ENCODE measurements at places on chromosomes 12 and 14.
A peak's percentile ranks its signal among the peaks of the same experiment; 100 is the strongest.

GRCh38 chr12:104648756-104649155, 192.0 kb downstream of the CHST11 start:
- no peak for DNase-seq

GRCh38 chr12:15794836-15795235, 5.6 kb upstream of the EPS8 start:
- DNase-seq, result no peak

GRCh38 chr14:78028471-78028870, 141.7 kb upstream of the NRXN3 start:
- DNase-seq, result no peak

- DNase-seq, result peak; percentile 76
These were observed 6.2 kb downstream of the FOXJ2 start for GRCh38 chr12:8038659-8039114.

- DNase-seq, result no peak
These were observed 46.3 kb downstream of the NTS start for GRCh38 chr12:85920324-85920947.

DNA sequence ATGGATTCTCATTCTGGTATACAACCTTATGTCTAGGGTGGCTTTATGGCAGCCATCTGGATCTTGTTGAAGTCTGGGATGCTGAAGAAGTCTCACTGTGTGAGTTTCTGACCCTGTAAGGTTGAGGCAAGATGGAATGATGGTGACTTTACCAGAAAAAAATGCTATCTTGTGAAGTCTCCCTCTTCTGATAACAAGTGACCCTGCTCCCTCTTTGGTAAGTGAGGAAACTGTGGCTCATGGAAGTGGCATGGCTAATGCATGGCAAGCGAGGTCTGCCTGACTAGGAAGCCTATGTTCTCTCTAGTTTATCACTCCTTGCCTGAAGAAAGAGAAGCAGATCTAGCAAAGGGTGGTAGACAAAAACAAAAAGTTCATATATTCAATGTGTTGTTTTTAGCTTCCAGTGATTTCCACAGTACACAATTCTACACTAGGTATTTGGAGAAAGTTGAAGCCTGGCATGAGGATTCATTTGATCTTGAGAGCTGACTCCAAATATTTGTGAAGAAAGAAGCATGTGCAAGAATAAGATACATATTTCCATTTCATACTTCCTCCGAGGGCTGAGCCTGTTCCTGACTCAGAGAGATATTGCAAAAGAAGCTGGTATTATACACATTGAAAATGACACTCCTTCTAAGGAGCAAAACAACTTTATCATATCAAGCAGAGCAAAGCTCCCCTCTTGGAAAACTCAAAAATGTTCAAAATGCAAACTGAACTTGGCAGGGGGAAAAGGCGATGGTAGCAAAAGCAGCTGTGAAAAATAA, 63.6 kb downstream of the HELB start:
- no peak for DNase-seq

GRCh38 chr12:119393677-119394076, 59.1 kb downstream of the CCDC60 start:
- DNase-seq, result no peak

GRCh38 chr12:44653861-44654527, 222.1 kb downstream of the NELL2 start:
- DNase-seq, result no peak

- DNase-seq, result peak; percentile 80
These were observed 4.1 kb downstream of the CKB start for GRCh38 chr14:103518422-103519042.

GRCh38 chr14:68341411-68342212, 451.3 kb downstream of the ZFP36L1 start:
- no peak for DNase-seq

DNA sequence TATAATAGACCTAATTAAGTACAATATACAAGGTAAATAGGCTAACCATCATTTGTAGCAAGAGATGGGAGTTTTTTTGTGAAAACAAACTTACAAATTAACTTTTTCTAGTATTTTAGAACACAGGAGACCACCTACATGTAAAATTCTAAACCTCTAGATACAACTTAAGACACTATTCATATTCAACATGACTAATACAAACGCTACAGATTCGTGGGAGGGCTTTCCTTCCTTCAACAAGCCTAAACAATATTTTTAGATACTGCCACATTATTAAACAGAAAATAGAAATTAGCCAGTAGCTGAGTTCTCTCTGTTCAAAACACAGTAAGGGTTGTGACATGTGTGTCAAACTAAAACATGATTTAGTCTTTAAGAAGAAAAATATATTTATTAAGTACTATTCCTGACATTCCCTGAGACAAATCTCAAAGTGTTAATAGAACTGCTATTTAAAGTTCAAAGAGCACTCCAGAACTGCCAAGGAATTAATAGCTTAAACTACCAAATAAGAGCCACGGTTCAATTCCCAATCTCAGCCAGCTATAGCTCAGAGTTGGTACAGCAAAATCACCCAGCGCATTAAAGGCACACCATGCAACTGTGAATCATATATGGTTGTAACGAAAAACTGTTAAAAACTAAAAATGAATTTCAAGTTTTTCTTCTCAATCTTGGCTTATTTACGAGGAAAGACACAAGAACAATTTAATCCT, 10.7 kb downstream of the MED13L start:
- no peak for DNase-seq

- DNase-seq, result no peak
These were observed 243.1 kb downstream of the ERC1 start for GRCh38 chr12:1234073-1234472.

DNA sequence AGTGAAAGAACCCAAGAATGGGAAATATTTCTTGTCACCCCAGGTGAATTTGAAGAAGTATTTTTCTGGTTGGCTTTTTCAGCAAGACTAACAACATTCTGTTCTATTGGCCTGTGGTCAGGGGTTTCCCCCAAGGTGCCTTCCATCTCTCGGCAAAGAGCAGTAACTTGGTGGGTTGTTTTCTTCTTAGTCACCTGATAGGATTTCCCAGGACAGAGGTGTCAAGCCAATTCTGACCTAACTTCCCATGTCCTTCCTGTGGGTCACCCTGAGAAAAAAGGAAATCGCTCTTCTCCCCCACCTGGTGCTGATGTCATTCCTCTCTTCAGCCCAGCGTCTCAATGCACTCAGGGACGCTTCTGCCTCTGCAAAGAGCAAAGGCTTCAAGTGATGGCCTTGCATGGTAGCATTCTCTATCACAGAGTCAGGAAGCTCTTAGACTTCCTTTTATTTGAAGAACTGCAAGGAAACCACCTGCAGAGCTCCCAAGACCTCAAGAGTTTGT, 16.1 kb upstream of the IFNG start:
- DNase-seq, result peak; percentile 17

DNA sequence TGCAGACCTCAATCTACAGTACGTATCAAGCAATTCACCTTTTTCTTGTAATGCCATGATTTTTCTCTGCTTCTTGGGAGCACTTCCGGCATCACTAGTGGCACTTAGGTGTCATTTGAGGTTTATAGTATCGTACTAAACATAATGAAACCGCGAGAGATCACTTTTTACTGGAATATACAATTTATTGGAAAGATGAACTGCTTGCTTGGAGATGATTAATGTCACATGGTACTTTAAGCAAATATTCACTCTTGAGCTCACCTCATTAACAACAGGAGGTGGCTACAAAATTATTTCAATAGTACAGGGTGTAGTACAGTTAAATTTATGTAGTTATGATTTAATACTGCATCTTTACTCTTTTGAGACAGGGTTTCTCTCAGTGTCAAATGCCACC, 11.5 kb downstream of the FUT8 start:
- DNase-seq, result no peak

- DNase-seq, result peak; percentile 48
These were observed 186.7 kb downstream of the EFCAB11 start for GRCh38 chr14:89767861-89768268.

GRCh38 chr12:57893431-57894353, 47.2 kb upstream of the CTDSP2 start:
- DNase-seq, result peak; percentile 79

DNA sequence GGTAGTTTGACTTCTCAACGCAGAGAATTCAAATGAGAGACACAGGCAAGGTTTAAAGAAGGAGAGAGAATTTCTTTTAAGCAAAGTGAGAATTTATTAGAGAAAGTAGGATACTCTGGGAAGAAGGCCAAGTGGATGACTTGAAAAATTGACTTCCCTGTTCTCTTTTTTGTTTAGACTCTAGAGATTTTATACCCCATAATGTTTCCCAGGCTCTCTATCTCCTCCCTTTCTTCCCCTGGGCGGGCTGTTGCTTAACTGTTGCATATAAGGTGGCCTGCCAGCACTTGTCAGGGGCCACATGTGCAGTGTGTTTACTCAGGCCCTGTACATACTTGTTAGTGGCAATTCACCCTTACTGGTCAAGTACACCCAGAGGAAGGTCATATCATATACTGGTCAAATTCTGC, 403.7 kb downstream of the SLC6A15 start:
- DNase-seq, result no peak

- DNase-seq, result no peak
These were observed 19.8 kb downstream of the DIP2B start for GRCh38 chr12:50524621-50525020.

DNA sequence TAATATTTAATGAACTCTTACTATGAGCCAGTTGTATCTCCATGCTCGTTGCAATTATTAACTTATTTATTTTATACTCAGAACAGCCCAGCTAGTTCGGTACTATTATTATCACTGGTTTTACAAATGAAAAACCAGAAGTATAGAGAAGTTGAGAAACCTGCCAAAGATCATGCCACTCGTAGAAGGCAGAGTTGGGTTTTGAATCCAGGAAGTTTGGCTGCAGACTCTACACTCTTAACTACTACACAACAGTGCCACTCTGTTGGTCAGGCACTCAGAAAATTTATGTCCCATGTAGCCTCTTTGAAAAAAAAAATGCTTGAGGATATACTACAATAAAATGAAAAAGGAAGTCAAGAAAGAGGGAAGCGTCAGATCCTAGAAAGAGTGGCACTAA, 71.5 kb upstream of the ARID2 start:
- no peak for DNase-seq
